ENCODE measurements at places on chromosomes 7 and 10.

DNA sequence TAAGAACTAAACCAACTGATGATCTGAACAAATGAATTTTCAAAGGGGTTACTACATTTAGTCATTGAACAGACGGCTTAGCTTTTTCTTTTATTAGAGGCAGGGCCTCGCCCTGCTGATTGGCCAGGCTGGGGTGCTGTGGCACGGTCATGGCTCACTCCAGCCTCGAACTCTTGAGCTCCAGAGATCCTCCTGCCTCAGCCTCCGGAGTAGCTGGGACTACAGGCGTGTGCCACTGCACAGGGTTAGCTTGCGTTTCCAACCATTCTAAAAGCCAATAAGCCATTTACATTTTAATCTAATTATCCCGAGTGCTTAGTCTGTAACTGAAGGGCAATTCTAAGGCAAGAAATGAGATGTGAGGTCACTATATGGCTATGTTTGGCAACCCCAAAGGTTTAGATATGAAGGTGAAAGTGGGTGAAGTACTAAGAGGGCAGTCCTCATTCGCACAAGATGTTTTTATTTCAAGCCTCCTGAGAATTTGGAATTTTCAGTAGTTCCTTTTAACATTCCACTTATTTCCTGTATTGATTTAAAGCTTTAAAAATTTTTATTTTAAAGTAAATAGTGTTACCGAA is 1.6 kb upstream of the CDK13 start:
- no peak for DNase-seq

GRCh38 chr7:90262438-90262837 is 17.5 kb downstream of the CFAP69 start:
- DNase-seq, result no peak

DNA sequence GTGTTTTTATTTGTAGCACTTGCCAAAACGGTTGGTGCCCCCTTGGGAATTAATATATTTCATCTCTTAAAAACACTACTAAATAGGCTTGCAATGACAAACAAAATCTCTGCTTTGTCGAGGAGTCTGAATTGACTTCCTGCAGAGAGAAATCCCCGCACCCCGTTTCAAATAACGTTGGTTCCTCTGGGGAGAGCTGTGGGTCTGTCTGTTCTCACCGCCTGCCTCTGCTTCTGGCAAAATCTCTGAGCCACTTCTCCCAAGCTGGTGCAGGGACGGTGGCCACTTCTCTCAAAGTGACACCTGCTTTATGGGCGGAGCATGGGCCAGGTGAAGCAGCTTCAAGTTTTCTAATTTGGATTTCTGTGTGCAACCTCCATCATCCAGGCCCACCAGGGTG is 186.3 kb upstream of the ADARB2 start:
- no peak for DNase-seq

DNA sequence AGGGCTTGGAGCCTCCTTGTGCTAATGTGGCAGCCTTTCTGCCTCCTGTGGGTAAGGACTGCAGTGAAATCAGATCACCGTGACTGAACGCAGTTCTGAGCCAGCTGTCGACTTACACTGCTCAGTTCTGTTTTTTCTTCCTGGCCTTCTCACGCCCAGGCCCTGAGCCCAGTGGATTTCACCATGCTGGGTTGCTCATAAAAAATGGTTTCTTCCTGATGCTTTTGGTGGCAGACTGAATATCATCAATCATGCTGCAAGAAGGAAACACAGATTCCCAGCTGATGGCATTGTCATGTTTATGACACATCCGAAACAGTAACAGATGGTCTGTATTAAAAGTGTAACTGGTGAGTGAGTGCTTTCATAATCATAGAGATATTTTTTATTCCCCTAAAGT is 389.6 kb downstream of the GALNT17 start:
- DNase-seq, result no peak

DNA sequence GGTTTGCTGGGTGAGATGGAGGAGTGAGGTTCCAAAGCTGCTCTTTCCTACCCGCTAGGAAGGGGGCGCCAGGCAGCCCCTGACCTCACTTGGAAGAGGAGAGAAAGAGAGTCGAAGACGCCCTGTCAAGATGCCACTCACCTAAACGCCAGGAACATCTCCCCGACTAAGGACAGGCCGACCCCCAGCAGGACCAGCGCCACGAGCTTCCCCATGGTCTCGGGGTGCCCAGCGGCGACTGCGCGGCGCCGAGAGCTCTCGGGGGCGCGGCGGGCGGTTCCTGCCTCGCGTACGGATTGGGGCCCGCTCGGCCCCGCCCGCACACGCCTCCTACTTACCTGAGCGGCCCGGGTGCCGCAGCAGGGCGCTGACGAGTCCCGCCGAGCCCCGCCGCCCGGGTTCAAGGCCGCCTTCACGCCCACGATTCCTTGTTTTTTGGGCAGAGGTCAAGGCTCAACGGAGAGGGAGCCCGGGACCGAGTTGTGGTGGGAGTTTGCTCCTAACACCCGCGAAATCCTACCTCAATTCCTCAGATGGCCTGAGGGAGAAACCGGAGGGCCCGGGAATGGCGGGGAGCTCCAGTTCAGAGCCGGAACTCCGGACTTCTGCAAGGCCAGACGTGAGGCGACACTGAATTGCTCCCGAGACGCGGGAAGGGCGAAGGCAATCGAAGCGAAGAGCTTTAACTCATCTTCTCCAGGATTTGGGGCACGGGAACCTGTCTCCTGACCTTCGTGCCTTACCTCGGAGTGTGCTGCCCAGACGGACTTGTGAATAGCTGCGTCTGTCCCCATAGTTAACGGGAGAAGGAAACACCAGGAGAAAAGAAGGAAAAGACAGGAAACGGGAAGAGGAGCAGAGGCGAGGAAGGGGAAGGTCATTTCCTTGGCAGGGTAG is at the start of gene PON3:
Gene PON3 (minus strand): TSS at position 240 of the 897 bp plus-strand sequence. CDS start 25 bp downstream, at position 215.
- no peak for DNase-seq

DNA sequence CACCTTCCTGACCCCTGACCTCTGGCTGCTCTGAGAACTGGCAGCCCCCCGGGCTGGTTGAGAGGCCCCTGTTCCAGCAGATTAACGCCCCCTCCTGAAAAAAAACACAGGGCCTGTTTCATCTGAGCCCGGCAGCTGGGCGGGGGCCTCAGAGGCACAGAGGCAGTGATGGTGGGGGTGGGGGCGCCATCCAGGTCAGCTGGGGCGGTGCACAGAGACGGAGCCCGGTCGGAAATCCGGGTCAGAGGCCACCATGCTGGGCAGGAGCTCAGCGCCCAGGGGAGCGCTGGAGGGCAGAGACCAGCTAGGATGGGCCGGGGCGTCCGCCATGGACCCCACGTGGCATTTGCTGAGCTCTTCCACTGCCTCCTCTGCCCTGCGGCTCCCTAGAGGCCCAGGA is 68.0 kb downstream of the UNCX start:
- no peak for DNase-seq

- no peak for DNase-seq
Measured at GRCh38 chr7:22418251-22419046, 61.5 kb upstream of the RAPGEF5 start.

DNA sequence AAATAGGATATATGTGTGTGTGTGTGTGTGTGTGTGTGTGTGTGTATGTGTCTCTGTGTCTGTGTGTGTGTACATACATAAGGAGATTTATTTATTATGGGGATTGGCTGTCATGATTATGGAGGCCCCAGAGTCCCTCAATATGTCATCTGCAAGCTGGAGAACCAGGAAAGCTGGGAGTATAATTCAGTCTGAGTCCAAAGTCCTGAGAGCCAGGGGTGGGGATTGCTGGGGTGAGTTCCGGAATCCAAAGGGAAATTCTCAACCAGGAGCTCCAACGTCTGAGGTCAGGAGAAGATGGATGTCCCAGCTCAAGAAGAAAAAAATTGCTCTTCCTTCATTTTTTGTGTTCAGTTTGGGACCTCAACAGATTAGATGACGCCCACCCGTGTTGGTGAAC is 50.7 kb upstream of the PLPP4 start:
- DNase-seq, result no peak

DNA sequence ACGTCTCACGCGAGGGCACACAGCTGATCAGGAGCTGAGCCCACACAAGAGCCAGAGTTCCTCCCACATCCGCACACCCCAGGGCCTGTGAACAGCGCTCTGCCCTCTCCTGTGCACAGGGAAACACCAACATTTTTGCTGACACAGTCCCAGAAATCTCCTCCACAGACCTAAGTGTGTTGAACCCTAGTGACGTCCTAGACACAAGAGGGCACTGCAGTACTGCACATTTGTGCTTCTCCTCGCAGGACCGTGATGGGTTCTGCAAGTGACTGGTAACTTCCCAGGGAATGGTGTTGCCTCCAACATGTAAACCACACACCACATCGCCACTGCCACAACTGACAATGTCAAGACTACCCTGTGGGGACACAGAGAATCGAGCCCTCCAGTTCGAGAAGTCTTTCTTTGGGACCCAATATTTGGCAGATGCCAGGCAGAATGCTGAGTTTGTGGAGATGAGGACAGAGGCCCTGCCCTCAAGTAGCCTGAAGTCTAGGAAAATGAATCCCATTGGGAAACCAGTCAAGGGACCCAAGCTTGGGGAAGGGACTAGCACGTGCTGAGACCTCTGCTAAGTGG is 170.3 kb downstream of the PAXIP1 start:
- DNase-seq, result no peak

All from sciatic nerve (tissue), 2 donors.